Astrocyte of the cerebellum (primary cell): ENCODE measurements at places on chromosomes 6 and 20.

- no peak for DNase-seq
These were observed 189.0 kb upstream of the ASCC3 start for GRCh38 chr6:101070044-101070608.

DNA sequence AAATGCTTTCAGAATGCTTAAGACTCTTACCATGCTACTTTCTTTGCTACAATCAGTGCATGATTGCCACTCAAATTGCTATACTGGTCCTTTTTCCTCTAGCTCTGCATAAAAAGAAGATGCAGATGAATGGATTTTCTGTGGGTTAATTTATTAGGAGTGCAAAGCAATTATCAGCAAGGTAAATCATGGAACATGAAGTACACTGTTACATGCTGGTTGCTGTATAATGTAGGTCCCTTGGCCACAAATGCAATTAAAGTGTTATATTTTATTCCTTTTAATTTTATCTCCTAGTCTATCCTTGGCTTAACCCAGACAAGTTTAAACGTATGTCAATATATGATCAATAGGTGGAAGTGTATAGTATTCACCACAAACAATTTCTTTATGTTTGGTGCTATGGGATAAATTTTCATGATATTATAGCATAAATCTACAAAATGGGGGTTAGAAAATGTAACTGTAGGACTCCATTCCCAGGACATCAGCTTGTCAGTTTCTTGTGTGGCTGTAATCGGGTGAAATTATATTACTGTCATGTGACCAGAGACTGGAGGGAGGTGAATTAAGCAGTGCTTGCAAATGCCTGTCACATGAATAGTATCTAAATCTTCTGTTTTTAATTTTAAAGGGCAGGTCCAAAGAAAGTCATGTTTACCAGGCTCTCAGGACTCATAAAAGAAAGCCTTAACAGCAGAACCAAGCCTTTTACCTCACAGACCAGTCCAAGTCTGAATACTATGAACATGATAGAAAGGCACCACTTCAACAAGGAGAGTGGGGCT is 176.9 kb upstream of the ID4 start:
- DNase-seq = no peak

GRCh38 chr6:73329201-73329600 is 24.9 kb downstream of the DPPA5 start:
- no peak for DNase-seq

DNA sequence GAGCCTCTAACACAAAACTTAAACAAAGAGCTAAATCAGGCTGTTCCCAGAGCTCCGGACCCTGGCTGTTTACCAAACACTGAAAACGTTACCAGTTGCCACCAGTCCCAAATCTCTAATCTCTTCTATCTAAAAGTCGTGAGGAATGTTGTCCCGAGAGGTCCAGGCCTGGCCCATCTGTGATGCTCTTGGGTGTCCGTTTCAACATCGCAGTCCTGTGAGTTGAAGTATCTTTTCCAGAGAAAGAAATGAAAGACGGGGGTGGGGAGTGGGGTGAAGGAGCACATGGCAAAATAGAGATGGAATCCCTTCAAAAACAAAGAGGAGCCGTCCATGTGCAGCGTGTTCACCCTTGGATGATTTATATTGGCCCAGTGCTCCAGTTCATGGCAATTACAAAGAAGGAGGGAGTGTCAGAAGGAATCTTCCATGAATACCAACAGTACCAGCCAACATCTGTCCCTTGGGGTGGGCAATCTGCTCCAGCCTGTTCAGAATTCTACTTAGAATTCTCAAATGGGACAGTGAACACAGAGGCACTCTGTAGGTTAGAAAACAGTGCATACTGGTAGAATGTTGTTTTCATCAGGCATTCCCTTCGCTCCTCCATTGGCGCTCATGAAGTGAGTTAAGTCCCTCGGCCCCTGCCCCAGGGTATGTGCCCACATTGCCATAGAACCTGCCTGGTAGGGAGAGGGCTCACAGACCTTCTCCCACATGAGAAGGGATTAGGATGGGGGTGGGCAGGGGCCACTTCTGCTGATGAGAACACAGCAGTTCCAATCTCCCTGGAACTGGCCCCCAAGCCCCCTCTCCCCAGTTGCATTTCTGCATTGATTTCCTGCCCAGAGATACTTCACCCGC is 112.1 kb downstream of the LY86 start:
- DNase-seq = no peak

DNA sequence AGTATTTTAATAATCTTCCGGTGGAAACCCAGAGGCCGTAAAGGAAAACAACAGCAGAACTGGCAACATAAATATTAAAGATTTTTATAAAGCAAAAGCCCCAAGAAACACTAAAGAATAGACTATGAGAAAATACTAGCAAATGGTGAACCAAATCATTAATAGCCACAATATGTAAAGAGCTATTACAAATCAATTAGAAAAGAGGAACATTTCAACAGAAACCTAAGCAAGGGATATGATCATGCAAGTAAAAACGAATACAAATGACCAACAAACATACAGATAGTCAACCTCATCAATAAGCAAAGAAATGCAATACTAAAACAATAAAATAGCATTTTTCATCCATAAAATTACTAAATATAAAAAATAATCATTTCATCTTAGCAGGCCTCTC is 3.6 kb downstream of the FBXL4 start:
- no peak for DNase-seq

DNA sequence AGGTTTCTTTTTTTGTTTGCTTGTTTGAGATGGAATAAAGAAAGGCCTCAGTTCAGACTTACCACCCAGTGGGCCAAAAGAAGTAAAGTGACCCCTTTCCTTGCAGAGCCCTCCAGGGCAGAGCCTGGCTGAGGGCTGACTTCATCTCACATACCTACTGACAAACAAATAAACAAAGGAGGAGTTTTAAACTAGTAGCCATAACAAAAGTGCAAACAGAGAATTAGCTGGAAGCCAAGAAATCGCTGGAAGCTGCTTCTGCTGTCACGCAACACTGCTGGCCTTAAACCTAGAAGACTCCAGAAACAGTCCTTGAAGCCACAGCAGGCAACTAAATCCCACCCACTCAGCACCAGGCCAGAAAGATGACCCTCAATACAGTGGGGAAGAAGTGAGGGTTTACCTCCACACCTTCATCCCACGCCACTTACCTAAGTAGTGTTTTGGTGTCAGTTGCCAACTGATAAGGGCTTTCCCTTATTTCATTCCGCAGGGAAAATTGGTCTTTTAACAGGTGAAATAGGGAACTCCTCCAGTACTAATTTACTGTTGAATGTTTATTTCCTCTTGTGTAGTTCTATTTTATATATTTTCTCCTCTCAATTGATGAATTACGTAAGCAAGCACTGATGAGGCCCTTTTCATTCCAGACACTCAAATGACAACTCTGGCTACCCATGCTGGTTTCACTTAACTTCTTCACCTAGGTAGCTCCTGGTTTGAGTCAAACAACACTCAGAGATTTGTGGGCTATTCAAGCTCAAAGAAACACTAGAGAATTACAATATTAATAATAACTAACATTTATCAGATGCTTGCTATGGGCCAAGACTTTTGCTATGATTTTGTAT is 46.2 kb downstream of the EDN1 start:
- no peak for DNase-seq

DNA sequence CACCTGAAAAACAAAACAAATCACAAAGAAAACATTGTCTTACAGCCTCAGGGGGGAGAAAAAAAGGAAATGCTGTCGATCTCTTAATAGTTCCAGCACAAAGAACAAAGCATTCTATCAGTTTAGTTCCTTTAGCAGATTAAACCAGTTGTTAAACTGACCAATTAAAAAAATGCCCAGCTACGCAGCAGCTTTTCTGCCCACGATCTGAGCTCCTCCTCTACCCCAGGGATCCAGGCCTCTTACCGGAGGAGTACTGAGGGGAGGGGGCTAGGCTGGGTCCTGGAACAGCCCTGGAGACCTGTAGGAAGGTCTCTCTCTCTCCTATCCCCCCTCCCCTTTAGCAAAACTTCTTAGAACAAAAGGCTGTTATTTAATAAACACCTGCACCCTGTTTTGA is 13.4 kb downstream of the PTK7 start:
- DNase-seq = no peak

DNA sequence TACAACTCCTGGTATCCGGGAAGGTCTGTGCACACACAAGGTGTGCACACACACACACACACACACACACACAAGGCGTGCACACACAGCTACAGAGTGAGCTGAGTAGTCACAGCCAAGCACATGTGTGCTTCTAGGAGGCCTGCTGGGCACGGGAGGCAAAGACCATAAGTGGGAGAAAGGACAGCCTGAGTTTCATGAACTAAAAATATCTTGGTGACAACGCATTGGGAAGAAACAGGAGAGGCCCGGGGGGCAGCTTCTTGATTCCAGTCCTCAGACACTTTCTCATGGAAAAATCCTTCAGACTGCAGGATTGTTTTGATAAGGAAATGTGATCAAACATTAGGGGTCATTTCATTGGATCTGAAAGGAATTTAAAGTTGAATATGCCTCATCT is 2.6 kb downstream of the TRAF3IP2 start:
- no peak for DNase-seq

DNA sequence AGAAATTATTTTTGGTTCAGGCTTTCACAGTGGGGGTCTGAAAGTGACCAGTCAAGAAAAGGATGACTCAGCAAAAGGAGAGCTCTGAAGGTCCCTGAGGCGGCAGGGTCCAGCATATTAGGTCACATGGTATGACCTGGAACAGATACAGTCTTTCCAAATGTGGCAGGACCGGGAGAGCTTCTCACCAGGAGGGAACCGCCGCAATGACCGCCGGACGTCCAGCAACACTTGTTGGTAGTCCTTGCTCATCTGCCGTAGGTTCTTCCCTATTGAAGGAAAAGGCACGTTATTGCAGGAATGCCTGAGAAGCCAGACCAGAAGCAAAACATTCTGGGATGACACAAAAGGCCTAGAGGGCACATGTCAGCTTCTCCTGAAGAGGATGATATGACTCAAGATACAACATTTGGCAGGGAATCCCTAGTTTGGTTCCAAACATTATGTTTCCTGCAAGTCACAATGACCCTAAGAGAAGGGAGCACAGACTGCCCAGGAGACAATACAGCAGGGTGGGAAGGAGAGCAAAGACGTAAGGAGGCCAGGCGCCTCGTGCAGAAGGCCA is 17.4 kb downstream of the TBC1D20 start:
- peak; percentile 29 for DNase-seq

- DNase-seq = no peak
These were observed 45.9 kb downstream of the SH3BGRL2 start for GRCh38 chr6:79676785-79677736.

DNA sequence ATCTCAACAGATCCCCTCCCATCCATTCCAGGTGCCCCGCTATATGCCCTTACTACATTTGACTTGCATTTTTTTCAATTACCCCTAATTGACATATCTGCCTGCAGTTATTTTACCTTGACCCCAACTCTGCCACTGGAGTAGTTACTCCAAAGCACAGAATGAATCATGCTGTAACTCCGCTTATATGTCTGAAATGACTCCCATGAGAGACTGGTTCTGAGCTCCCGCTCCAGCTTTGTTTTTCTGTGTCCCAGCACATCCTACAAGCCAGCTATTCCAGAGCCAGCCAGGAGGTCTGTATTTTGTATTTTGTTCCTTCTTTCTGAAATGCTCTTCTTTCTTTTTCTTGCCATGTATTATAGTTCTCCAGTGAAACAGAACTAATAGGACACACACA is 10.9 kb upstream of the NOX3 start:
- no peak for DNase-seq

- no peak for DNase-seq
These were observed 951 bp downstream of the FOXP4 start for GRCh38 chr6:41546866-41547798.

- no peak for DNase-seq
These were observed at the start of gene DEFB110 for GRCh38 chr6:50021894-50022293. Gene DEFB110, minus strand, starts transcription at chr6:50021994. Its CDS starts 59 bp downstream, at chr6:50021935.

DNA sequence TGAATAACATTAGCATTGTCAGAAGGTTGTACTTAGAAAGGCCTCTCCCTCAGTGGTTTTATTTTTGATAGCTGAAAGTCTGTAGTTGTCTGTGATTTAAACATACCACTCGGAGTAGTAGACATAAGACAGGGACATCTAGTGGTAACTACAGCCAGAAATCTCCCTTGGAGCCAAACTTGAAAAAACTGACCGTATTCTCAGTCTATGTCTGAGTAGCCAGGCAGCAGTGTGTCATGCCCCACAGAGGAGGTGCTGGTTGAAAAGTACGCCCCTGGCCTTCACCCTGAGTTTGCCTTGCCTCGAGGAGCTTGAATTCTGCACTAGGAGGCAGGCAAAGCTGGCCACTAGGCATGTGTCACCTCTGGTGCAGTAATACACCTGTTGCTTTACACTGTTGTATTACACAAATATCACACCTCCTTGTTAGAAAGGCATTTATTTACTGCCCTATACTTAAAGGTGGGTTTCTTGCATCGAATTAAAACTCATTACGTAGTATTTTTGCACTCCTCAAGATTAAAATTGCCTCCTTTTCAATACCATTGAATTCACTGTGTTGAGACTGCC is 20.8 kb downstream of the ZBTB2 start:
- no peak for DNase-seq

DNA sequence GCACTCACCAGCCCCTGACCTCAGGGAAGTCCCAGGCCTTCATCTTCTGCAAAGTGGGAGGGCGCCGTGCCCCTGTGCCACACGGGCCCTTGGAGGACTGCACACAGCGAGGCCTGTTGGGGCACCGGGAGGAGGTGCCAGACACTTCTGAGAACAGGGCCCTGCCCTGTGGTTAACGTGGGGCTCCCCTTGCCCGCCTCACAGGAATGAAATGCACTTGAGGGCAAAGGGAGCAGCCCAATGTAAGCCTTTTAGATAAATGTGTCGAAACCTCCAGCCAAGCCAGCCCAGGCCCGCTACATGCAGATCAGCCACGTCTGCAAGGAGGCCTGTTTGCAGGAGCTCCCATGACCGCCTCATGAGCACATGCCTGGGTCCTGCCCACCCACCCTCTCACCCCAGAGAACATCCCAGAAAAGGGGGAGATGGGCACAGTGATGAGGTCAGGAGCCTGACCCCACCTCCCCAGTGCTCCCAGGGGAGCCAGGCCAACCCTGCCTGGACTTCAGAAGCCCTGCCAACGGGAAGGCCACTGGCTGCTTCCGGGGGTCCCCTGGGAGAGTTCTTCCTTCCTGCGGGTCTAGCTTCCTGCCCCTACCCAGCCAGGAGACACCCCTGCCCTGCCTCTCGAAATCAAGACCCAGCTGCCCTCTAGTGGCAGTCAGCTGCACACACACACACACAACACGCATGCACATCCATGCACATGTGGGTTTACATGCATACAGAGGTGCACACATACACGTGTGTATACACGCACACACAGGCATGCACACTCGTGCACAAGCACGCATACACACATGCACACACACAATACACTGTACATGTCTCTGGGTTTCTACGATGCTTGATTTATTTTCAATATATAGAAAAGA is 178.7 kb downstream of the TAF4 start:
- DNase-seq = peak; percentile 20

DNA sequence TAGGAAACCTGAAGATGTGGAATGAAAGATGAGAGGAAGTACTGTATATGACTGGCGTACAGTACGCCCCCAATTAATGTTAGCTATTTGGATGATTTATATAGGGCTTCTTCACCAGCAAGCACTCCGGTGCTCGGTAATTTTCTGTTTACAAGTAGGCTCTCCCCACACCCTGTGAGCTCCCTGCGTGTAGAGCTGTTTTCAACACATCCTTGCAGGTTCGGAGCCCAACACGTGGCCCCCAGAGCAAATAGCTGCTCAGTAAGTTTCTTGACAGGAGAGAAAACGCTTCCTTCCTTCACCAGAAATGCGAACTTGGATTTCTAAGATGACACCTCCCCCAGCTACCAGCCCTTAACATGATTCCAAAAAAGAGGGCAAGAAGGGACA is 1.2 kb upstream of the RAB22A start:
- DNase-seq = no peak
